HS-5 (cell line): ENCODE measurements at places on chromosomes 3 and 15.

GRCh38 chr3:156433138-156433537 lies 121.8 kb downstream of the SSR3 start:
- no peak for DNase-seq

- no peak for DNase-seq
Measured at GRCh38 chr15:67132276-67132675, 66.9 kb downstream of the SMAD3 start.

DNA sequence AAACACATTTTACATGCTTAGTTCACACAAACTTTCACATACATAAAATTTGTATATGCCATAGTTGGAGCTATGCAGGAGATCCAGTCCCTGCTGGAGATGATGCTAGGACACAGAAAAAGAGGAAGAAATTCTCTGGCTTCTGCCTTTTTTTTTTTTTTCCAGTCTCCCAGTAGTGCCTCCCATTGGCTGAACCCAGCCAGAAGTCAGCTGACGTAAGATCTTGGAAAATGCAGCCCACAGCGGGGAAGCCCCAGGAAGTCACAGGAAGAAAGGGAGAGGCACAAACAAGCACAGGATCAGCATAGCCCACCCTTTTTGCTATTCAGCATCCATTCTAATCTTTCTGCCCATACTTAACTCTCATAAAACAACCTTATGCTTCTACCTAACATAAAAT lies 38.5 kb downstream of the SCN11A start:
- DNase-seq, result no peak

DNA sequence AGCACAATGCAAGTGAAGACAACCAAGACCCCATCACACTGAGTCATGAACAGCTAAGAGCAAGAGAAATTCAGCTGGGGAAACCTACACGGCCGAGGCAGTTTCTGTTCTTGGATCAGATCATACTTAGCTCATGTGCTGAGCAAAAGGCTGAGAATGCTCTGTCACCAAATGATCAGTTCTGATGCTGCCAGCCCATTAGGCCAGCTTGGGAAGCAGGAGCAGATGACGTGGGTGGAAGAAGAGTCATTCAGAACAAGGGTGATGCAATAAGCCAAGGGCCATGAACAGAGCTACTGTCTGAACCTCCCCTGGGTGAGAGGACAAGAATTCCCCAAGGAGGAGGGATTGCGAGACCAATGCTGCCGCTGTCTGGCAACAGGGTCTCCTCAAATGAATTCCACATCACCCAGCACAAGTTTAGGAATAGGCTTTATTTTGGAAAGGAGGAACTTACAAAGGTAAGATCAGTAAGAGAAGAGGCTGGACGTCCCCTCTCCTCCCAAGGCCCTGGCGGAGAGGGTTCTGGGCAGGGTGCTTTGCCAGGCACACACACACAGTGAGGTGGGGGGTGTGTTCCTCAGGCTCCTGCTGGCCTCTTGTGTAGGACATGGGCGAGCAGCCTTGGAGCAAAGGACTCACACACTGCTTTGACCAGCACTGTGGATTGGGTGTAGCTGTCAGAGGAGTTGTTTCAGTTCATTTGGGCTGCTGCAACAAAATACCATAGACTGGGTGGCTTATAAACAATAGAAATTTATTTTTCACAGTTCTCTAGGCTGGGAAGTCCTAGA lies 65.6 kb upstream of the CTXND1 start:
- DNase-seq, result peak; percentile 80
